H54 (cell line): ENCODE measurements at places on chromosomes 3 and 15.

GRCh38 chr3:139358841-139359562 is 15.2 kb downstream of the MRPS22 start:
- DNase-seq, result no peak

DNA sequence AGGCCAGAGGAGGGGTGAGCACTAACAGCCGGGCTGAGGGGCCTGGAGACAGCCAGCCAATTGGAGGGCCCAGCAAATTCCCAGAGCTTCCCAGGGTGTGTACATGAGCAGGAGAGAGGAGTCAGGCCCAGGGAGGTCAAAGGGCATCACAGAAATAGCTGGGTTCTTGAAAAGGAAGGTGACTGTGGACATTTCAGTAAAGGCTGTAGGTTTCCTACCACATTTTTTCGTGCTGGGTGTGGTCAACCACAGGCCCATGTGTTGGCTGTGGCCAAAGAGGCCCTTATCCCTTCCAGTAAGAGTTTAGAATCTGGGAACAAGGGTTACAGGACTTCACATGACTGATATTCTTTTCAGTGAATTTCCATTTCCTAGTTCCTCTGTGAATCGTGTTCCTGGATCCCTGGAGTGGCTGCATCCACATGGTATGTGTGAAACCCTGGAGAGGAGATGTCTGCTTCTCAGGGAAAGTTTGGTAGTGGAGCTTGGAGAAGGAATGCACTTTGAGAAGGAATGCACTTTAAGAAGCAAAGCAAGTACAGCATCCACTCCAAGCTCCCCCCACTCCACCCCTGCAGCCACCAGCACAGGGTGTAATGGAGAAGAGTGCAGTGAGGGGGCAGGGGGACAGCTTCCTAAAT is 73.2 kb upstream of the HEG1 start:
- no peak for DNase-seq

- no peak for DNase-seq
Measured at GRCh38 chr15:40948706-40949473, 4.4 kb upstream of the CHAC1 start.

GRCh38 chr3:67943546-67943945 is 289.1 kb upstream of the SUCLG2 start:
- DNase-seq, result no peak

- no peak for DNase-seq
Measured at GRCh38 chr3:135103917-135104316, 308.9 kb downstream of the EPHB1 start.

GRCh38 chr3:148084931-148085330 is 612.8 kb upstream of the AGTR1 start:
- DNase-seq, result no peak

DNA sequence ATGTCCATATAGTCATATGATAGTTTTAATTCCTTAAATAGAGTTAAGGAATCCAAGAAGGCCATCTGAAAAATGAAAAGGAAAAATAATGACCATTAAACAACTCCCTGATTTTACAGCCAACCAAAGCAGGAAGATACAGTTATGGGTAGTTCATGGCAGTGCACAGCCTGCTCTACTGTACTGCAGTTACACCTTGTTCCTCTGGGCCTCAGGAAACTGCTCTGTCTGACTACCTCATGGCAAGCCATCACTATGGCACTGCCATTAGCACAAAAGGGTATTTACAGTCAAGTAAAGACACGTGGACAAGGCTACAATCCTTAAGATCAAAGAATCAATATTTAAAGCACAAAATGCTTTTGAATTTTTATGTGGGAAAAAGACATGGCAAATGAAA is 19.5 kb downstream of the SECISBP2L start:
- no peak for DNase-seq

DNA sequence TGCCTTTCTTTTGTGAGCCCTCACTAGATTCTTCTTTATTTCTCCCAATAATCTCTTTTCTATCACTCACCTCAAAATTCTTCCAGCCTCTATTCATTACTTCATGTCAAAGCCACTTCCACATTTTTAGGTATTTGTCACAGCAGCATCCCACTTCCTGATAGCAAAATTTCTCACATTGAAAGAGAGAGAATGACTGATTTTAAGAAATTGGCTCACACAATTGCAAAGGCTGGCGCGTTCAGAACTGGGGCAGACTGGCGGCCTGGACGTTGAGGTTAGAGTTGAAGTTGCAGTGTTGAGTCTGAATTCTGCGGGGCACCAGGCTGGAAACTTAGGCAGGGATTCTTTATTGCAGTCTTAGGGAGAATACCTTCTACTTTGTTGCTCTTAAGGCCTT is 117.9 kb downstream of the LRRC28 start:
- no peak for DNase-seq

DNA sequence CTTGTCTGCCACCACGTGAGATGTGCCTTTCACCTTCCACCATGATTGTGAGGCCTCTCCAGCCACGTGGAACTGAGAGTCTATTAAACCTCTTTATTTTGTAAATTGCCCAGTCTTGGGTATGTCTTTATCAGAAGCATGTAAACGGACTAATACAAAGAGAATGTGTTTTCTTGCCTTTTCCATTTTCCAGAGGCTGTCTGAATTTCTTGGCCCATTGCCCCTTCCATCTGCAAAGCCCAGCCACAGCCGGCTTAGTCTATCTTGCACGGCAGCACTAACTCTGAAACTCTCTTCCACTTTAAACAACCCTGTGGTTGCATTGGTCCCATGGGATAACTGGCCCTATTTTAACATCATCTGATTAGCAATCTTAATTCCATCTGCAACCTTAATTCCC is 215.3 kb downstream of the LRTM1 start:
- no peak for DNase-seq

GRCh38 chr3:16463914-16464313 is 49.6 kb downstream of the RFTN1 start:
- no peak for DNase-seq

GRCh38 chr3:143478115-143478693 is 358.6 kb downstream of the CHST2 start:
- no peak for DNase-seq

GRCh38 chr15:98138910-98139309 is 178.4 kb downstream of the ARRDC4 start:
- DNase-seq, result no peak

DNA sequence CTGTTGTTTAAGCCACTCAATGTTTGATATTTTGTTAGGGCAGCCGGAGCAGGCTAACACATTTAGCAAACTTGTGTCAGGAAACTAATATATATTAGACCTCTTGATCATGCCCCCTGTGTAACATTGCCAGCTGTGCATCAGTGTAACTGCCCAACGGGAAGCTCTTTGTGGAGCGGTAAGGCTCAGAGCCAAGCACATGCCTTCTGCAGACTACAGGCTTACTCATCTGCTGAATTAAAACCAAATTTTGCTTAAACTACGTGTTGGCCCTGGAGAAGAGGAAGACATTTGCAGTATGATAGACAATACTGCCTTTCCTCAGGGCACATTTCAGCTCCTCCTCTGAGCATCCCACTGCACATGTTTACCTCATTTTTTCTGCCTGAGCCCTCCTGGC is 50.5 kb upstream of the KCNMB2 start:
- no peak for DNase-seq

- DNase-seq, result no peak
Measured at GRCh38 chr15:66038387-66039116, 169.3 kb downstream of the RAB11A start.

DNA sequence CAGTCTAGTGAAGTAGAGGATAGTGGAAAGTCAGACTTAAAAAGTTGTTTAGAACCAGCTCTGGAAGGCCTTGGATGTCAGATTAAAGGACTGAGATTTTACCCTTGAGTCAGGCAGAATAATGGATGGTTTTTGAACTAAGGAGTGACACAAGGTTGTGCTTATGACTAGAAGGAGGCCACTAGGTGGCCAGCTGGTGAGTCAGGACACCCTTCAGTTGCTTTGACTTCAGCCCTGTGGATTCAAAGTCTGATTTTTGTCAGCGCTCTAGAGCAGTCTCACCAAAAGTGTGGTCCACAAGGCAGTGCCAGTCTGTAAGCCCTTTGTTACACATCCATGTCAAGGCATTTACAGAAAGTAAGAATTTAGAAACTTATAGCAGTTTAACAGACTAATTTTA is 3.8 kb upstream of the GABPB1 start:
- DNase-seq, result peak; percentile 13
